ENCODE measurements at places on chromosomes 5 and 9.

- no peak for DNase-seq
Observed at GRCh38 chr5:72472031-72472430, 35.2 kb downstream of the ZNF366 start.

DNA sequence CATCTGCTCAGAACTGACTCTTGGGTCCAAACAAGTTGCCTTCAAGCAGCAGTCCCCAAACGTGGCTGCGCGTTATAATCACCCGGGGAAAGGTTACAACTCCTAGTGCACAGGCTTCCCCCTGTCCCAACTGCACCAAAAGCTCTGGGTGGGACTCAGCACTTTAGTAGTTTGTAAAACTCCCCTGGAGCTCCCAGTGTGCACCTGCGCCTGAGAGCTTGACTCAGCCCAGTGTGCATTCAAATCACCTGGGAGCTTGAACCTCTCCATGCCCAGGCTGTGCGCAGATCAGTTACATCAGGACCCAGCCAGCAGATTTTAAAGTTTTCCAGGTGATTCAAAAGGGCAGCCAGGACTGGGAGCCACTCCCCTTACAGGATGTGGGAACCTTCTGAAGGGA, 151.4 kb downstream of the COL23A1 start:
- no peak for DNase-seq

DNA sequence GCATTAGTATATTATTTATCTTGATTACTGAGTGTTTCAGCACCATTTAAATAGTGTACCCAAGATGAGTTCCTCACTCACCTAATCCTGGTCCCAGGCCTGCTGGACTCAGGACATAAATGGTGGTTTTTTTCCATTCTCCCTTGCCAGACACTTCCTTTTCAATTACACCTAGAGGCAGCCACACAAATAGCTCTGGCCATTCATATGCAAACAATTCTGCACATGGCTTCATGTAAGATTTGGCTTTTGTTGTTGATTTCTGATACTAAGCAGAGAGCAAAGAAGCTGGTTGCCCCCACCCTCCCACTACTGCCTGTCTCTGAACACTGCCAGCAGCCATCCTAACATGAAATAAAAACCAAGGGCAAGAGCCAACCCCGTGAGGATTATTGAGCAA, 180.4 kb downstream of the SEMA5A start:
- no peak for DNase-seq

DNA sequence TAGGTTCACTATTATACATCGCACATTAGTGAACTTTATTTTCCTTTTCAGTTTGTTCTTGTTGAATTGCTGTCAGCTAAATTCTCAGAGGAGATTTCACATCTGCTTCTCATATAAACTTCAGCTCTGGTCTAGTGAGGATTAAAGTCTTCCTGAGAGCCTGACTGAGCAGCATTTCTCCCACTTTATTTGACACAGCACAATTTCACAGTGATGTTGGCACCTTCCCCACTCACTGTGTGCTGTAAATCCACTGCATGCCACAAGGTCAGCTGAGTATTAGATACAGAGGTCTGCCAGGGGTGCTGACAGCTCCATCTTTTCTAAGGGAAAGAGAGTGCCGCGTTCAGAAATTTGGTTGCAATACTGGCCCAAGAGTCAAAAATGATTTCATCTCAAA, 567.4 kb downstream of the PRR16 start:
- no peak for DNase-seq

- no peak for DNase-seq
Observed at GRCh38 chr5:78504704-78505677, 143.6 kb downstream of the LHFPL2 start.

- no peak for DNase-seq
Observed at GRCh38 chr5:4905674-4906520, 234.2 kb upstream of the ADAMTS16 start.

- DNase-seq: no peak
Observed at GRCh38 chr9:132800038-132800648, 77.9 kb downstream of the AK8 start.

GRCh38 chr5:36610621-36611020, 4.2 kb downstream of the SLC1A3 start:
- no peak for DNase-seq

DNA sequence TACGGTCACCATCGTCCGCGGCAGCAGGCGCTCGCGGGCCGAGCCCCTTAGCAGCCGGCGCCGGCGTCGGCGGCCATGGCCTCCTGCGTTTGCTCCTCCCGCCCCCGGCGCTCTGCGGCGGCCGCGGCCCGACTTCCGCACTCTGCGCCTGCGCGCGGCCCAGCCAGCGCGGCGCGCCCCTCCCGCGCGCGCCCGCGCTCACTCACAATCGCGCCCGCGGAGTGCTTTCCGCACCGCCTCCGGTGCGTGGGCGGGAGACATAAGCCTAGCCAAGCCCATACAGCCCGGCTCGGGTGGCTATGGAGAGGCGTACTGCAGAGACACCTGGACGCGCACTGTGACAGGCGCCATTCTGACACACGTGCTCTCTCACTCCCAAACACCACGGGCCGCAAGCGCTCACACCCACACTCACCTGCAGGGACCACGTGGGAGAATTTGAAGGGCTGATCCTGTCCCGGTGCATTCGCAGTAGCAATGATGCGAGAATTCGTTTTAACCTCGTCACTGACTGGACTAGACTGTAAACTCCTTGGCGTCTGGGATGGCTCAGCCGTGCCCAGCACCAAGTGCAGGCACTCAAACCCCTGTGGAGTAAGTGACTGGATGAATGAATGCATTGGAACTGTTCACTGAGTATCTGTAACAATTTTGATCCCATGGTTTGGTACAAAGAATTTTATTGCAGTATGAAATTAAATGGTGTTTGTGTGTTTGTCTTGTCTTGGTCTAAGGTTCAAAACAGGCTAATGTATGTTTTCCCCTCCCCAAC, at the start of gene RNF145:
Gene RNF145, minus strand, starts transcription at position 116 of the 772 bp plus-strand sequence. CDS start 5,936 bp downstream, outside the sequence.
- DNase-seq: no peak

GRCh38 chr5:109006129-109006528, 258.4 kb downstream of the FER start:
- DNase-seq: no peak

DNA sequence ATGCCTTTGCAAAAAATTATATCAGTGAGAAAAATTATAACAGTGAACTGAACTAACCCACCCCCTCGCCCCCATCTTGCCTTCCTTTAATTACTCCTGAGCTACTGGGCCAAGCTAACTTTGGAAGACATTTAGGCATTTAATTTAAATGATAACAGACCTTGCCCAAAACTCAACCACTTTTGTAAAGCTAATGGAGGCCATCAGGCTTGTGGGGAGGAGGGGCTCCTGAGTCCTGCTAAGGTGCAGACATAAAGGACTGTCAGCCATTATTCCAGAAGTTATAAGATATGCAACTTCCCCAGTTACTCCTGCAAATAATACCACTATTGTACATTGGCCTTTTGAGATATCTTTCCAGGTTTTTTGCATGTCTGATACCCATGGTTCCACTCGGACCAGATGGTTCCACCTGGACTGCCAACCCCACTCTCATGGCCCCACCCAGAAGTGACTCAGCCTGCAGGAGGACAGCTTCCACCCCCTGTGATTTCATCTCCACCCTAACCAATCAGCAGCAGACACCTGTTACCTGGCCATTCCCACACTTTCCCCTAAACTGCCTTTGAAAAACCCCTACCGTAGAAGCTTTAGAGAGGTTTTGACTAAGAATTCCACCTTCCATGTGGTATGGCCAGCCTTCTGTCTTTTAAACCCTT, 805.4 kb upstream of the CDH6 start:
- DNase-seq: no peak

GRCh38 chr5:142465476-142465875, 140.7 kb upstream of the SPRY4 start:
- DNase-seq: no peak

GRCh38 chr9:14913366-14913765, 3.1 kb upstream of the FREM1 start:
- DNase-seq: no peak

GRCh38 chr5:76958991-76959767, 6.3 kb downstream of the CRHBP start:
- no peak for DNase-seq

GRCh38 chr5:68545636-68546295, 330.2 kb downstream of the PIK3R1 start:
- no peak for DNase-seq

GRCh38 chr9:82993856-82994605, 68.9 kb downstream of the RASEF start:
- no peak for DNase-seq

Data from NCI-H1417 treated with DMSO at 0.1 percent for 48 hours (cell line).